Activated CD8-positive, alpha-beta memory T cell treated with anti-CD3 and anti-CD28 coated beads, Interleukin-2, amount 10 ng/mL, durations not matched to agents 7 days and 5 days (primary cell): ENCODE measurements at places on chromosomes 5 and 9. TPM values are rescaled to one million over a fixed set of nuclear protein-coding genes. Genes with fewer than 3 reads are reported as not detected.

DNA sequence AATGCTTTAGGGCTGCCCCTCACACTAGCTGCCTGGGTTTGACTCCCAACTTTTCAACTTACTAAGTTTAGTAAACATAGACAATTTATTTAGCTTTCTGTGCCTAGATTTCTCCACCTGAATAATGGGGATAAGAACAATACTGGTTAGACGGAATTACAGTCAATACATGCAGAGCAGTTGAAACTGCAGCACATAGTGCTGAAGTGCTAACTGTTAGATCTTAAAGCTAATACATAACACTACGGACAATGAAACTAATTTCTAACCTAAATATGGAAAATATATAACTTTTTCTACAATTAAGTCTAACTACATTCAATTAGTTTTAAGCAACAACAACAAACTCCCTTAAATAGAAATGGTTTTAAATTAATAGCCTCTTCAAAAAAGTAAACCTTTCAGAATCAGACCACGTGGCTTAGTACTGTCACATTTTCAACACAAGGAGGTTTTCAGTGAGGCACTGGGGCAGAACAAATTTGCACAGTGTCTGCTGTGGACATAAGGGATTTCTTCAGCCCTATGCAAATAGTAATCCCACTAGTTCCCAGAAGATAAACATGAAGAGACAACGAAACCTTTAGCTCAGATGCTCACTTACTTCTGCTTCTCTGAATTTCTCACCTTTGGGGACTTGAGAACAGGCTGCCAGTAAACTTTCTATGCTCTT, 293.4 kb downstream of the EDIL3 start:
- no peak for DNase-seq

GRCh38 chr5:94751460-94751859, 133.0 kb downstream of the SLF1 start:
- DNase-seq, result no peak

DNA sequence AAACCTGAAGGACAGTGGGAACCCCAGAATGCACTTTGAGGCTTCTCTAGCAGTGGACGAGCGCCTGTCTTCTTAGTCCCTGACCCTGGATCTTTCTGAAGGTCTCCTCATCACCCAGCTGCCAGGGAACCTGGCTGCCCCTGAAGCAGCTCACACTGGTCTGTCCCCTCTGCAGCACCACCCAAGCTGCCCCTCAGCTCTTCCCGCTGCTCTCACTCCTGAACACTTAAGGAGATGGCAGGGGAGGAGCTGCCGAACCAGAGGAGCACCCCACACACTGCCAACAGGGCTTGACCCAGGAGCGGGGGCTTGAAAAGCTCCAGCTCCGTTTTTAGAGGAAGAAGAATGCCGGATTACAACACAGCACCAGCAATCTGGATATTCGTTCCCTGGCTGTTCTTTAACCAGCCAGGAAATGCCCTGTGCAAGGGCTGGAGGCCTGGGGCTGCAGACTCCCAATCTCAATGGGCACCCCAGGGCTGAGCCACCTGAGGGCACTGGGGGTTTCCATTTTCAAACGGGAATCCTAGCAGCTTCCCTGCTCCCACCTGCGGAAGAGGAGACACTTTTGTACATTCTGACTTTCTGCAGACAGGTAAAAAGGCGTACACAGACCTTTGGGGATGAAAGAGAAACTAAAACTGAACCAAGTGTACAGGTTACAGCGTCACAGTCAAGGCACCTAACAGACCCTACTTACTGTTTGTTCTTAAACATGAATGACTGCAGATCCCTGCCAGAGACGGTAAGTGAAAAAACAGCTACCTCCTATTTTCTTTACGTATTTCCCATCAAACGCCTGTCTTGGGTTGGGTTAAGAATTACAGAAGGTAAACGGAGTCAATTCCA, 36.3 kb downstream of the GOLM1 start:
- DNase-seq, result no peak

DNA sequence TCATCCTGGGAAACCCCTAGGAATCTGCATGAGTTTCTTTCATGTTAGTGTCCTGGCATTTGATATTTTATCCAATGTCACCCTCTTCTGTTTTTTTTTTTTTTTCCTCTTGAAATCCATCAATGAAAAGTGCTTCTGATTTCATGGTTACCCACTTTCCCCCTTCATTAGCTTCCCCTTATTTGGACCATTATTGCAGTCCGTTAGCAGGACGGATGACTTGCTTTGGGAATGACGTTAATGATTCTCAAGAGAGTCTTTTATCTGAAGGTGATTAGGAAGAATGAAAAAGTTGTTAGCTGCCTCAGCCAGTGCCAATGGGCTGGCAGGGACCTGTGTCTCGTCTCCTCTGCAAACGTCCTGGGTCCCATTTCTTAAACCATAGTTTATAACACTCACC, 134.7 kb downstream of the SEMA6A start:
- DNase-seq, result no peak

- DNase-seq, result no peak
Observed at GRCh38 chr5:143057580-143057999, 287.4 kb downstream of the ARHGAP26 start.

GRCh38 chr9:38371495-38371894, 21.0 kb upstream of the ALDH1B1 start:
- no peak for DNase-seq

- no peak for DNase-seq
Observed at GRCh38 chr9:114434878-114435311, 47.1 kb upstream of the AKNA start.

- DNase-seq, result no peak
Observed at GRCh38 chr9:35484406-35484805, 5.5 kb upstream of the RUSC2 start.

DNA sequence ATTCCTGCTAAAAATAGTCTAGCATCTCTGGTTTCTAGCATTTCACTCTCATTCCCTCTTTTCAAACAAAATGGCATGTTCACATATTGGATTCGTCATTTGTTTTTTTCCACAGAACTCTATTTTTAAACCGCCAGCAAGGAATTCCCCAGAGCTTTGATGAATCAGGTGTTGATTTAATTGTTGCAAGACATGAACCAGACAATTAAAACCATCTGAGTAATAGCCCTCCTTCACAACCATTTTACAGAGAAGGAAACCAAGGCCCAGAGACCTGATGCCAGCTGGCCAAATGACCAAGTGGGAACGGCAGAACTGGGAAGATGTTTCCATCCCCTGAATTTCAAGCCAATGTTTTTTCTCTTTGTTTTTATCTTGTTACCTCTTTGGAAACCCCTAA, 167.0 kb downstream of the CAAP1 start:
- no peak for DNase-seq

DNA sequence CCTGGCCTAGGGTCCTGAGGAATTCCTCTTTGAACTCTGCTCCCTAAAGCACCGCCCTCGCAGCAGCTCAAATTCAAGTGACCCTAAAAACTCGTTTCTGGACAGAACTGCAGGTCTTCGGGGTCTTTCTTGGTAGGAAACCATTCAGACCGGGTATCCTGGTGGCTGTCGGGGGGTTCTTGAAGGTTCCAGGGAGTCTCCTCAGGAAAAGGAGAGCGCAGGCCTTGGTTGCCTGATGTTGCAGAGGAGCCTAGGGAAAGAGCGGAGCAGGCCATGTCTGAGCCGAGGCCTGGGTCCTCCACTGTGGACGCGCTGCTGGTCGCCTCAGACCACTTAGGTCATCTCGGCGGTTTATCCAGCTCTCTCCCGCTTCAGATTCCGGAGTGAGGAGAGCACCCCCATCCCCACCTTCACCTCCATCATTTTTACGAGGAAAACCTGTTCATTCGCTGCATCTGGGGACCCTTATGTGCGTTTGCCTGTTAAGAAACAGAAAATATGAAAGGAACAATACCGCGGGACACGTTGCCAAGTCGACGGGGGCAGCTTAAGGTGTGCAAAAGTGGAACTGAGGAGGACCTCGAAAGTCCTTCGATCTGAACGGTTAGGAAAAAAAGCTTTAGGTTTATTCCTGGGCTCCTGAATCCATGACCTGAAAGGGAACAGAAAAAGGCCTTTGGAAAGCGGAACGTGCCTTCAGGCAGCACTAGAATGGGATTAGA, 299.4 kb downstream of the PARP8 start:
- no peak for DNase-seq

DNA sequence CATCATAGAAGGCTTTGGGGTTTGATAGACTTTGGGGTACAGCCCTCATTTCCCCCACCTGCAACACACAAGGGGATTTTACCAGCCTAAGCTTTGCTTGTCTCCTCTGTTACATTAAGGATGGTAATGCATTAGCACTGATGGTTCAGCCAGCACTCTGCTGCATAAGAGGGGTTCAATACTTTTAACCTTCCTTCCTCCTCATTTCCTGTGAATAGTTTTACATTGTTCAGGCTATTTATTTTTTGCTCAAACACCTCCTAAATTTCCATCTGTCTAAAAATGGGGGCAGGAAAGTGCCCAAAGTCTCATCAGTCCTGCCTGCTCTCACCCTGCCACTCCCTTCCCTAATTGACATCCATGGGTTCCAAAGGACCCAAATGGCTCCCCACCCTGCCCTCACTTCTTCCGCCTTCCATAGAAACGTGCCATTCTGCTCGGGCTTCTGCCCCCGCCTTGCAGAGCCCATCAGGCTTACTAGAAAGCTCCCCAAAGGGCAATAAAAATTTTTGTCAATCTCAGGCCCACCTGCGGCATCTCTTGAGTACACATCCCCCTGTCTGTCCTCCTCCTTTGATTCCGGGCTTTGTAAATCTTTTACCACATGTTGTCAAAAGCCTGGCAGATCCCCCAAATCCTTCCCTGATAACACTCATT, 239.5 kb upstream of the SLC24A2 start:
- DNase-seq, result no peak

DNA sequence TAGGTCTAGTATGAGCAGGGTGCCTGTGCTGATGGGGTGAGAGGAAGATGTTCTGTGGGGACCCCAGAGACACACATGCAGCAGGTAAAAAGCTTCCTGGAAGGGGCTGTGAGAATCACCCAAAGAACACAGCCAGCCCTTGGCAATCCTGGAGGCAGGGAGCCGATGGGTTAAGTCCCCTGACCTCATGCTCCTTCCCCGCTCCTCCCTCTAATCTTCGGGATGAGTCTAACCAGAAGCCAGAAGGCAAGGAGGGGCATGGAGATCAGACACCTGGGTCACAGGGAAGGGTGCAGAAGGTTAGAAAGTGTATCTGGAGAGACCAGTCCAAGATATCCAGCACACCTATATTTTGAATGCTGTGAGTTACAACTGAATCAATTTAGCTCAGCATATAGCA, 274.1 kb upstream of the PAPPA start:
- DNase-seq, result no peak

- no peak for DNase-seq
Observed at GRCh38 chr5:178208540-178209227, 4.4 kb downstream of the HNRNPAB start.

GRCh38 chr9:135600296-135600817, 38.8 kb downstream of the PAEP start:
- no peak for DNase-seq

GRCh38 chr9:130345897-130346385, 80.4 kb downstream of the HMCN2 start:
- DNase-seq, result no peak

- no peak for DNase-seq
Observed at GRCh38 chr9:109371374-109371773, 50.5 kb upstream of the EPB41L4B start.

DNA sequence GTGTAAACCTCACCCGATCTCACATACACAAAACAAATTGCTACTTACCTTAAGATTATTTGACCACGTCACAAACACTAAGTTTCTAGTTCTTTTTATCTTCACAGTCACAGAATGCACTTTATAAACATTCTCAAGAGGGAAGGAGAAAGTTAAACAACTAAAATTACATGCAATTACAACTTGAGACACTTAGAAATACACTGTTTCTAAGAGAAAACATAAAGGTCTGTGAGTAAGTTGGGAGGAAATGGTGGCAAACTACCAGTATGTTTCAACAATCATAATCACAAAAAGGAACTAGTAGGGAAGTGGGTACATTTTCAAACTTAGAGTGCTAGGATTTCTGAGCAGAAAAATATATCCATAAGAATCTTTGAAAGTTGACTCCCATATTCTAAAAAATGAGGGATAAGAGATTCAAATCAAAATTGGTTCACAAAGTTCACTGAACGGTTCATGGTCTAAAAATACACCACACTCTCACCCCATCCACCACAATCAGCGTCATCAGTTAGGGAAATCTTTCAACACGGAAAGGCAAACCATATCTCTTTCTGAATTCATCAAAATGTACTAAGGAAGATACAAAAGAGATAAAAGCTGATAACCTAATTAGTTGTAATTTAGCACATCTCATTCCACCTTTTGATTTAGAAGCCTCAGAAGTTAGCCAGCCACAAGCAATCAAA, 182.6 kb downstream of the BNC2 start:
- DNase-seq, result no peak

DNA sequence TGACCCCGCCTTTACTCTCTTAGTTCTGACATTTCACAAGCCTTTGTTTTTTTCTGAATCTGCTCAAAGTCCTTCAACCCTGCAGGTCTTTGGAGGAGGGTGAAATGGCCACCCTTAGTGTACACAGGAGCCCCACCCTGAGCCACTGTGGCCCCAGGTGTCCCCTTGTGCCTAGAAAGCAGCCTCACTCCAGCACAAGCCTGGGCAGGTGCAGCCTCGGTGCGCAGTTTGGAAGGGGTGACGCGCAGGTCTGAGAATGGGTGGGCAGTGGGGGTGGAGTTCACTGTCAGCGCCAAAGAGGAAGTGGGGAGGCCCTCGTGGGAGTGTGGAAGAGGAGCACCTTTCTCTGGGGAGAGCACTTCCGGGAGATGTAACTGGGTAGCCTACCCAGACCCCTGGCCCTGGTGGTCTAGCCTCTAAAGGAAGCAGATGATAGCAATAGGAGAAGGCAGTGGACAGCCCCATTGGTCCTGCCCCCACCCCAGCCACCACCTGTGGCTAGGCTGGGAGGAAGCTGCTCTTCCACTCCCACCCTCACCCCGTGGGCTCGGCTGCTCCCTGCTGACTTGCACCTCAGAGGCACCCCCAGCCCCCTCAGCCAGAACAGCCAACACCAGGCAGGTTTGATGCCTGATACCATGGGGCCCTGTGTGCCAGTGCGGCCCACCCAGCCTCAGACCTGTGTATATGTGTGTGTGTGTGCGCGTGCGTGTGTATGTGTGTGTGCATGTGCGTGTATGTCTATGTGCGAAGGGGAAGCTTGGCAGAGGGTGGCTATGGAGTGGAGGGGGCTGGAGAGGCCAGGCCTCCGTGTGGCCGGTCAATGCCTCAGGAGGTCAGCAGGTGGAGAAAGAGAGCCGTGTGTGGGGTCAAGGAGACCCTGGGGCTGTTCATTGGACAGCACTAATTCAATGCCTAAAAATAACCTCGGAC, 16.8 kb upstream of the DAB2IP start:
- no peak for DNase-seq

GRCh38 chr9:9045072-9045471, 1245.5 kb upstream of the DMAC1 start:
- no peak for DNase-seq

- no peak for DNase-seq
Observed at GRCh38 chr9:83403527-83404238, 134.5 kb downstream of the FRMD3 start.

The PCDHB5 gene
- total RNA-seq, result not detected

The GABRA6 gene
- total RNA-seq, result not detected

The TXNDC8 gene
- total RNA-seq, result not detected

The FOXI1 gene
- not detected for total RNA-seq

The FOXB2 gene
- total RNA-seq, result not detected

The NUTM2G gene
- not detected for total RNA-seq

The CTNND2 gene
- not detected for total RNA-seq

The UGT3A2 gene
- total RNA-seq, result 0.79 TPM

The ANGPTL2 gene
- not detected for total RNA-seq

The PLCXD3 gene
- total RNA-seq, result not detected

The SELENOP gene
- total RNA-seq, result 0.12 TPM
